Liver (tissue), 10 donors: ENCODE measurements at places on chromosomes 16 and 17. TPM values are rescaled to one million over a fixed set of nuclear protein-coding genes. Genes with fewer than 3 reads are reported as not detected.
A peak's percentile ranks its signal among the peaks of the same experiment; 100 is the strongest.

DNA sequence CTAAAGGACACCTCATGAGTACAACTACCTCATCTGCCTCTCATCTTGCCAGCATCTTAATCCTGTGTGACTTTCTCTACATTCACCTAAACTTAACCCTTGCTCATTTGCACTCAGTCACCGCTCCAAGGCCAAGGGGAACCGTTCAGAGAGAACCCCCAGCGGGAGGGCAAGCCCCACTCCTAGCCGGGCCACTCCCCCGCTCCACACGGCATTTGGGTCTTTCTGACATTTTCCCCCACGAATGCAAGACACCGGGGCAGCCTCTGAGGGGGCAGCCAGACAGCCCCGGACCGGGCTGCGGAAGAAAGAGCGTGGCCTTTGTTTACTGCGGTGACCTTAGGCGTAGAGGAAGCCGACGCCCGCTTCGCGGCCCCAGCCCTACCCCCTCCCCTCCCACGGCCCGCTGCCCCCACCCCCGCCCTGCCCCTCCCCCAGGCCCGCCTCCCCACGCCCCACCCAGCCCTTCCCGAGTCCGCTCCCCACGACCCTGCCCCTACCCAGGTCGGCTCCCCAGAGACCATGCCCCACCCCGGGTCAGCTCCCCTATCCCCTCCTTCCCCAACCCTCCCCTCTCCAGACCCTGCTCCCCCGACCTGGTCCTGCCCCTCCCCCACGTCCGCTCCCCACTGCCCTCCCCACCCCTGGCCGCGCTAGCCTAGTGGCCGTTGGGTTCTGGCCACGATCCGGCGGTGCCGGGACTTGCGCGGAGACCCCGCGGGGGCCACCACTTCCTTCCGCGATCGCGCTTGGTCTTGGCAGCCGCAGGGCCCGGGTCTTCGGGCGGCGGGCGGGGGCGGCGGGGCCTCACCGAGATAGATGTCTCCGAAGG, 789 bp downstream of the CSNK1D start:
- peak overlapping the region; percentile 79 for H3K27ac ChIP-seq
- peaks cover 57% of the 10 kb centered on the region for H3K4me1 ChIP-seq
- DNase-seq = peak; percentile 60
- H3K27me3 ChIP-seq = no peaks in the 10 kb centered on the region
- peaks cover 2% of the 10 kb centered on the region for H3K36me3 ChIP-seq

GRCh38 chr16:57842601-57843000, 40.3 kb upstream of the KIFC3 start:
- peaks cover 2% of the 10 kb centered on the region for H3K4me1 ChIP-seq
- no peak overlapping the region for H3K27ac ChIP-seq
- no peak overlapping the region for H3K4me3 ChIP-seq
- no peaks in the 10 kb centered on the region for H3K27me3 ChIP-seq
- no peak for DNase-seq

- no peak for DNase-seq
- H3K4me3 ChIP-seq = peak overlapping the region; percentile 80
- peaks cover 30% of the 10 kb centered on the region for H3K4me1 ChIP-seq
Measured at GRCh38 chr17:81832608-81833159, 407 bp downstream of the MCRIP1 start.

Gene CASKIN1
- not detected for polyA plus RNA-seq

Gene SLC39A11
- polyA plus RNA-seq = 18.9 TPM

DNA sequence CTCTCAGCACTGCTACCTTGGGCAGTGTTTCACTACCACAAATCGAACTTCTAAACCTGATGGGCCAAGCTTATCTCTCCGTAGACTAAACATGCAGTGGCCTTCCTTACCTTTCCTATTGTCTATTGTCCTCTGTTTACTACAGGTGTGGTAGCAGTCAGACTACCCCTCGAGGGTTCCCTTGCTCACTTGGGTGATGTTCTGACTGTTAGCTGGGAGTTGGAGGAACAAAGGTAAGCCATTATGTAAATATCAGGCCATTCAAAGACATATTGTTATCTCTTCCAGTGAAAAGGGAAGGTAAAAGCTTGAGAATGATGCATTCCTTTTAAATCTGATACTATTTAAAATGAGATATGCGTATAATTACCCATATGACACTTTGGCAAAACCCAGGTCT, 828.3 kb upstream of the EEF2KMT start:
- no peak for DNase-seq
- no peak overlapping the region for H3K4me3 ChIP-seq
- no peaks in the 10 kb centered on the region for H3K4me1 ChIP-seq
- H3K27ac ChIP-seq = no peak overlapping the region

Gene ALDH3A1
- 0.10 TPM for polyA plus RNA-seq

DNA sequence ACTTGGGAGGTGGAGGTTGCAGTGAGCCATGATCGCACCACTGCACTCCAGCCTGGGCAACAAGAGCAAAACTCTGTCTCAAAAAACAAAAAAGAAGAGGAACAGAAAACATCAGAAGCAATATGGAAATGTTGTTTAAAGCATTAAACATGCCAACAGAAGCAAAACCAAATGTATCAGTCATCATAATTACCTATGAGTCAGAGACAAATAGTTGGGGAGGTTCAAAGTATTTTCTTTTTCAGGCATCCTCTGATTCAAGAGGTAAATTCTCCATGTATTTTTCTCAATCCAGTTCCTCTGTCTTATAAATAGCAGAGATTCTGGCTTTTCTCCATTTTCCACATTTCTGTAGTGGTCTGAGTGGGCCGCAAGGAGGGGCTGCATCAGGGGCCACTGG, 2.1 kb upstream of the TM4SF5 start:
- peaks cover 2% of the 10 kb centered on the region for H3K4me1 ChIP-seq
- no peak for DNase-seq
- no peaks in the 10 kb centered on the region for H3K27me3 ChIP-seq
- H3K4me3 ChIP-seq = no peak overlapping the region

Gene MYCBPAP
- polyA plus RNA-seq = not detected

DNA sequence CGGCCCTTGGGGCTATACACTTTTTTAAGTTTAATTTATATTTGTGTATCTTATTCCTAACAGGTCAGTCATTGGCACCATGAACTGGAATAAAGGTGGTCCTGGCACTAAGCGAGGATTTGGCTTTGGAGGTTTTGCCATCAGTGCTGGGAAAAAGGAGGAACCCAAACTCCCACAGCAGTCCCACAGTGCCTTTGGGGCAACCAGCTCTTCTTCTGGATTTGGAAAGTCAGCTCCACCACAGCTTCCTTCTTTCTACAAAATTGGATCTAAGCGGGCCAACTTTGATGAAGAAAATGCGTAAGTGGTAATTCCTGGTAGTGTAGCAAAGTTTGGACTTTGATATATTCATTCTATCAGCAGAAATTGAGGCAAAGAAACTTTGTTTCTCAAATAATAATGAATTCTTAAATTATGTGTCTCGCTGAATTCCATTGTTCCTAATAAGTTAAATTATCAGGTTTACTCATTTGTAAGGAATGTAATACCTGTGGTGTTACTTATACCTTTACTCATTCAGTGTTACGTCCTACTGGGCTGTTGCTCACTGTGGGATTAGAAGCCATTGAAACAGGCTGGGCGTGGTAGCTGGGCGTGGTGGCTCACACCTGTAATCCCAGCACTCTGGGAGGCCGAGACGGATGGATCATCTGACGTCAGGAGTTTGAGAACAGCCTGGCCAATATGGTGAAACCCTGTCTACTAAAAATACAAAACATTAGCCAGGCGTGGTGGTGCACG, 13.2 kb downstream of the DDX42 start:
- H3K36me3 ChIP-seq = peaks cover 8% of the 10 kb centered on the region
- no peak for DNase-seq
- no peak overlapping the region for H3K27ac ChIP-seq
- H3K27me3 ChIP-seq = no peaks in the 10 kb centered on the region
- no peak overlapping the region for H3K4me3 ChIP-seq
- no peaks in the 10 kb centered on the region for H3K4me1 ChIP-seq

Gene TOP2A
- 5.2 TPM for polyA plus RNA-seq

- H3K27me3 ChIP-seq = no peaks in the 10 kb centered on the region
- no peaks in the 10 kb centered on the region for H3K4me1 ChIP-seq
- no peak for DNase-seq
- H3K4me3 ChIP-seq = no peak overlapping the region
- H3K27ac ChIP-seq = peak overlapping the region; percentile 5
- H3K36me3 ChIP-seq = no peaks in the 10 kb centered on the region
Measured at GRCh38 chr16:82653550-82654511, 27.1 kb downstream of the CDH13 start.

- H3K4me1 ChIP-seq = peaks cover 5% of the 10 kb centered on the region
- H3K27me3 ChIP-seq = no peaks in the 10 kb centered on the region
- no peak overlapping the region for H3K4me3 ChIP-seq
- no peak overlapping the region for H3K27ac ChIP-seq
- no peak for DNase-seq
- no peaks in the 10 kb centered on the region for H3K36me3 ChIP-seq
Measured at GRCh38 chr16:80806927-80807340, 2.5 kb upstream of the CDYL2 start.

Gene KRTAP3-3
- polyA plus RNA-seq = not detected

DNA sequence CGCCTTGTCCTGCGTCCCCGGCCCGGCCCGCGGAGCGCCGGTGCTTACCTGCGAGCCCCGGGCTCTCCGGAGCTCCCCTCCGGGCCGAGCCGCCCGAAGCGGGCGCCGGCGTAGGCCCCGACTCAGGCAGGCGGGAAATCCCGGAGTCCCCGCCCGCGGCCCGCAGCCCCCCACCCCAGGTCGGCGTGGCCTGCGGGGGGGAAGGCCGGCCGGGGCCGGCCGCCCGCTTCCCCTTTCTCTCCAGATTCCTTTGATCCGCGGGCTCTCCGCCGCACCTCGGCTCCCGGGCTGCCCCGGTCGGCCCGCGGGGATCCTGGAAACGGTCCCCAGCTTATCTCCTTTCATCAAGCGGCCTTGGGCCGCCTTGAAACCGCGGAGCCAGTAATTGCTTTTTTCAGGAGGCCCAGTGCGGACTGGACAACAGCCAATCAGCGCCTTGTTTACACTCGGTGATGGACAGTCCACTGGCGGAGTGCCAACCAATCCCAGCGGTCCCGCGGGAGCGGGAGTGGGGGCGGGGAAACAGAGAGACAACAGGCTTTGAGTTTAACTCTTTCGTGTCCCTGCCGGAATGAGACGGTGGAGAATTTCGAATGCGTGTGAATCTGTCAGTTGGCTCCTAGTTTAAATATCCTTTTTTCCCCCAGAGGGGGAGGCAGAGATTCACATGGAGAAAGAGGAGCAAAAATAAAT, 1.4 kb upstream of the BAHCC1 start:
- DNase-seq = peak; percentile 100
- H3K4me1 ChIP-seq = peaks cover 40% of the 10 kb centered on the region
- no peaks in the 10 kb centered on the region for H3K27me3 ChIP-seq
- H3K27ac ChIP-seq = peak overlapping the region; percentile 86

Gene PYY
- polyA plus RNA-seq = not detected
